ENCODE measurements at places on chromosomes 5 and 9.

GRCh38 chr5:73370640-73371583 lies 77.7 kb downstream of the FOXD1 start:
- no peak for DNase-seq

DNA sequence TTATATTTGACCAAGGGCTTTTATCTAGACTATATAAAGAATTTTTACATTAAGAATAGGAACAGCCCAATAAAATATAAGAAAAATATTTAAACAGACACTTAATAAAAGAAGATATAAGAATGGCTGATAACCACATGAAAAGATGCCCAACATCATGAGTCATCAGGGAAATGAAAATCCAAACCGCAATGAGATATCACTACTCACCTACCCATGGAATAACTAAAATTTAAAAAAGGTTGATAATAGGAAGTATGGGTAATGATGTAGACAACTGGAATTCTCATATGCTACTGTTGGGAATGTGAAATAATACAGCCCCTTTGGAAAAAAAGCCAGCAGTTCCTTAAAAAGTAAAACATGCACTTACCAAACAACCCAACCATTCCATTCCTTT lies 206.9 kb upstream of the PCSK5 start:
- no peak for DNase-seq

- DNase-seq, result no peak
Measured at GRCh38 chr5:19564036-19564435, 424.0 kb downstream of the CDH18 start.

DNA sequence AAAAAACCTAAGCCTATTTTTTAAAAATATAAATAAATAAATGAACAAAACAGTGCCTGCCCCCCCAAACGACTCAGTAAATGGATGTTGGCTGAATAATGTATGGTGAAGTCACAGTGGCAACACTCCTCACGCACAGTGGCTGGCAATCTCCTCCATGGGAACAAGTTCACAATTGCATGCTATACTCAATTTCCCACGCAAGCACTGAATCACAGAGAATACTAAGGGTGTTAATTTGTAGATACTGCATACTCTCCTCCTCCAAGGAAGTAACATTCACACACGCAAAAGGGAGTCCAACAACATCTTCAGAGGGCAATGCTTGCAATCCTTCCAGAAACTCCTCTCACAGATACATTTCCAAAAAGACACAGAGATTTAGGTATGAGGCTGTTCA lies 47.5 kb downstream of the SERINC5 start:
- DNase-seq, result no peak

- no peak for DNase-seq
Measured at GRCh38 chr9:136527721-136528710, 17.8 kb downstream of the NOTCH1 start.

- DNase-seq, result no peak
Measured at GRCh38 chr5:167652690-167653089, 638.8 kb upstream of the WWC1 start.

DNA sequence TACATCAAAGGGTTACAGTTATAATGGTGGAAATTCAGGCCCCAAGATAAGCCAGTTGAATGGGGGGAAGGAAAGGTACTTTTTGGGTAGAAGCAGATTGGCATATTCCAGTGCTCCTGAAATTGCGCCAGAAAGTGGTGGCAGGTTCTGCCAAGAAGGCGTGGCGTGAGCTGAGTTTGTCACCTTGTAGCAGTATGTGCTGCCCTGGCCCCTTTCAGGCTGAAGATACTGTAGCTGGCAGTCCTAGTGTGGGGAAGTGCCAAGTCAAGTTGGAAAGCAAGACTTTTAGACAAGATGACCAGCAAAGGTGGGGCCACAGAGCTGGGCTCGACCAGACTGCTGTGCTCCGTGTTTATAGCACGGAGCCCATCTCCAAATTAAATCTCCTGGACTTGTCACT lies 133.6 kb upstream of the GLRA1 start:
- no peak for DNase-seq

DNA sequence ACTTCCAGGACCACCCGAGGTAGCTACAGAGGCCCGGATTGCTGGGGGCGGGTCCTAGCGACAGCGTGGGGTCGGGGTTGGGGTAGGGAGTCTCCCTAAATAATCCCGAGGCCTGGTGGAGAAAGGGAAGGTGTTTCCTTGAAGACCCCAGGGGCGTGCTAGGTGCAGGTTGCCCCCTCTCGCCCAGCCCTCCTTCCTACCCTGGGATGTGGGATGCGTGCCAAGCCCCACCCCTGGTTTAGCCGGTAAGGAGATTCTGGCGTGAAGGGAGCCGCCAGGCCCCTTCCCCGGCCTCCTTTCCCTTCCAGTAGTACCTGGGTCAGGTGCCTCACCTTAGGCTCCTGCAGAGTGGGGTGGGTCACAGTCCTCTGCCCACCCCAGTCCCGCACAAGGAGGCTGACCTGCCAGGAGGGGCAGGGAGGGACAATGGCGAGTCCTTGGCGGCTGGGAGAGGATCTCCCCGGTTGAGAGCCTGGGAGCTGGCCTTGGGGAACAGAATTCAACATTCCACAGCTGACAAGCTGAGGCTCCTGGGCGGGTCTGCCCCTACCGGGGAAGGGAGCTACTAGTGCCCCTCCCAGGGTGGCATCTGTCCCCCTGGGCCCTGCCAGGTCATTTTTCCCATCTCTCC lies 674 bp downstream of the TSPAN17 start:
- DNase-seq, result no peak
